NCI-H69 (cell line): ENCODE measurements at places on chromosomes 1 and 21.

- DNase-seq, result no peak
These were observed 17.1 kb upstream of the IVNS1ABP start for GRCh38 chr1:185334182-185334581.

- no peak for DNase-seq
These were observed 9.5 kb downstream of the PALMD start for GRCh38 chr1:99655376-99655775.

DNA sequence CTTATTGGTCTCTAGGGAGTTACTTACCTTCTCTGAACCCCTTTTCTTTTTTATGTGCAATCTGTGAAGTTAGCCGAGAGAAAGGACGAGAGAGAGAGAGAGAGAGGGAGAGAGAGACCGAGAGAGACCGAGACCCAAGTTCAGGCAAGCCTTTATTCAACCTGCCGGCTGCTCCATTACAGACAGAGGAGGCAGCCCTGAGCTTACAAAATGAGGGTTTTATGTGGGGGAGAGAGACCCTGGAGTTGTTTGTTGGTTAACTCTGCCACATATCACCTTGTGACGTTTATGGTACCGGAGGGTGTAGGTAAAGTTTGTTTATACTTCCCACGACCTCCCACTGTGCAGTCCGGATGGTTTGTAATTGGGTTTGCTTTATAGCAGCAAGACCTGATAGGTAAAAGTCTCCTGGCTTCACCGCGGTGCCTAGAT is 1.5 kb upstream of the MCOLN3 start:
- DNase-seq, result peak; percentile 19

DNA sequence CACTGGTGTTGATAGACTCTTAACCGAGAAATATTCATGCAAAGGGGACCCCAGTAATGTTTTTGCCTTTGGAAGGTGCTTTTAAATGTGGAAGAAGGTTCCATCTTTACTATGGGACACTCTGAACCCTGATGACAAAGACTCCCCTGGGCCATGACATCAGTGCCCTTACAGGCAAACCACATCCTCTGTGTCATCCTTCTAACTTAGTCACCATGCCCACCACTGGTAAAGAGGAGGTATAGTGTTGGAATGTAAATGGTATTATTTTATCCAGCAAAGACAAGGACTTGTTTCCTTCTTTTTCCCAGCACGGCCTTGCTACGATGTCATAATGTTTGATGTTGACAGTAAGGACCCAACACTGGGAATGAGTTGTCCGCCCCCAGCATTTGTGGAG is 12.6 kb downstream of the METTL13 start:
- no peak for DNase-seq

- peak; percentile 98 for DNase-seq
These were observed at the start of gene MTARC1 for GRCh38 chr1:220786337-220787068. Gene MTARC1 (plus strand): TSS chr1:220786913. CDS start chr1:220786945, 32 bp downstream.

- DNase-seq, result no peak
These were observed 417.1 kb downstream of the SETD4 start for GRCh38 chr21:35643176-35643575.

GRCh38 chr1:39081271-39082009 is 55.3 kb downstream of the NDUFS5 start:
- DNase-seq, result peak; percentile 37

GRCh38 chr1:231929311-231929710 is 302.7 kb downstream of the DISC1 start:
- peak; percentile 26 for DNase-seq

DNA sequence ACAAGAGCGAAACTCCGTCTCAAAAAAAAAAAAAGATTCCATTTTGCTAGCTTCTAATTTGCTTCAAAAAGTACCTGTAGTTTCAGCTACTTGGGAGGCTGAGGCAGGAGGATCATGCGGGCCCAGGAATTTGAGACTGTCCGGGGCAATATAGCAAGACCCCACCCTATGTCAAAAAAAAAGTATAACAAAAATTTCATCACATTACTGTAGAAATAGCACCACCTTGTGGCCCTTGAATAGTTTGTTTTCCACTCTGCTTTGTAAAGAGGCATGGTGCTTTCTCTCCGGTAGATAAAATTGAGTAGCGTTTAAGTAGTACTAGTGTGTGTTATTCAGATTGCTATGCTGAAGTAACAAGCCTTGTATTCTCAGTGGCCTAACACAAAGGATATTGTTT is 18.2 kb upstream of the MSTO1 start:
- peak; percentile 80 for DNase-seq

DNA sequence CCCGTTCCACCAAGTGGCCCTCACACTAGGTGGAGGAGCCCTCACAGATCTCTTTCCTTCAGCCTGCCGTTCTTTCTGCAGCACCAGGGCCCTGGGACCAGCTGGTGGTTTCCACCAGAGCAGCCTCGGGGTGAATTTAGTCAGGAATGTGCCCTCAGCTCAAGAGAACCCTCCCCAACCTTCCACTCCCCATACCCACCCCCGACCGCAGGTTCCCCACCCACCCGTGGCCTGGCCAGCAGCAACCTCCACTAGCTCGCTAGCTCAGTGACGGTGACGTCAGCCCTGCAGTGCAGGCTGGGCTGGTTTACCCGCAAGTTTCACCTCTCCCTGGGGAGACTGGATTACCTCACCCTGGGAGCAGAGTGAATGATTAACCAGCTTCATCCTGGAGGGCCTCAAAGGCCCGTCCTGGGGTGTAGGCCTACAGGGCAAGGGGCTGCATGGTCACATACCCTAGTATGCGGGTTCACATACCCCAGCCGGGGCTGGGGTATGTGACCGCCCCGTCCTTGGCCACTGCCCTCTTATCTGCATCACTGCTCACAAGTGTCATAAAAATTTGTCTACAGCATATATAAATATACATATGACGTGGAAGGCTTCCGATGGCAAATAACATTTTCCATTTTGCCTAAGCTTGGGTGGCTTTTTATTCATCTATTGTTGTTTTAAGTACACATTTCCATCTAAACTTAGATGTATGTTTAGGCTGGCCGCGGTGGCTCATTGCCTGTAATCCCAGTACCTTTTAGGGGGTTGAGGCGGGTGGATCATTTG is 24.5 kb downstream of the ELF3 start:
- DNase-seq, result peak; percentile 89

- DNase-seq, result no peak
These were observed 31.4 kb upstream of the LYST start for GRCh38 chr1:235898126-235898525.

DNA sequence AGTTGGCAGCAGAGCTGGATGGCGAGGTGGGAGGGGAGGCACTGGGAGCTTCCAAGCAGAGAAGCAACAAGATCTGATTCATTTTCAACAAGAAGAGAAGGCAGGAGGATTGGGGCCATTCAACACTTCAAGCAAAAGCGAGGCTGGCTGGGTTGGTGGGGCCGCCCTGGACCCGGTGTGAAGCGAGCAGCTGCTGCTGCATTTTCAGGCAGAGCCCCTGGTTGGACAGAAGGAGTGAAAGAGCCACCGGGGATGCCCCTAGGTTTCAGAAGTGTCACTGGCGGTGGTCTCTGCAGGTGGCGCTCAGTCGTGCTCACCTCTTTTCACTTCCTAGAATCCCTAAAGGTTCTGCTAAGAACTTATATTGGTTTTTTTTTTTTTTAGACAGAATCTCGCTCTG is 18.0 kb downstream of the SLC2A7 start:
- no peak for DNase-seq

DNA sequence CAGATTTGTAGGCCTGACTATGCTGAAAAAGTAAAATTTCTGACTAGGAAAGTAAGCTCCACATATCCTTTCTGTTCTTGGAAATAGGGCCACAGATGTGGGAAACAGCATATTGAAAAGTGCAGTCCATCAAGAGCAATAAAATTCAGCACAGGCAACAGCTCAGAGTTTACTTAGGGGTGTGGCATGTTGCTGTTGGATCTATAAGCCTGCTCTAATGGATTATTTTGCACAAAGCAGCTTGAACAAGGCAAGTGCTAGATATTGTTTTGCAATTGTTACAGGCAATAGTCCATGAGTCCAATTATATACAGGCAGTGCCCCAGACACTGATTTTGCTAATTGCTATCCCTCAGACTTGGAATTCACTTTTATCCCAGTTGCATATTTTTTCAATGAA is 289.8 kb upstream of the SNX7 start:
- peak; percentile 89 for DNase-seq

GRCh38 chr1:211635597-211636205 is 39.7 kb downstream of the NEK2 start:
- no peak for DNase-seq

GRCh38 chr1:228515200-228515834 is 28.1 kb downstream of the RNF187 start:
- peak; percentile 47 for DNase-seq

- no peak for DNase-seq
These were observed 41.6 kb upstream of the TRAPPC10 start for GRCh38 chr21:43970551-43970950.

- peak; percentile 96 for DNase-seq
These were observed 142.8 kb upstream of the COA6 start for GRCh38 chr1:234230414-234230862.

- DNase-seq, result peak; percentile 95
These were observed 9.7 kb downstream of the S100A6 start for GRCh38 chr1:153526132-153526543.

DNA sequence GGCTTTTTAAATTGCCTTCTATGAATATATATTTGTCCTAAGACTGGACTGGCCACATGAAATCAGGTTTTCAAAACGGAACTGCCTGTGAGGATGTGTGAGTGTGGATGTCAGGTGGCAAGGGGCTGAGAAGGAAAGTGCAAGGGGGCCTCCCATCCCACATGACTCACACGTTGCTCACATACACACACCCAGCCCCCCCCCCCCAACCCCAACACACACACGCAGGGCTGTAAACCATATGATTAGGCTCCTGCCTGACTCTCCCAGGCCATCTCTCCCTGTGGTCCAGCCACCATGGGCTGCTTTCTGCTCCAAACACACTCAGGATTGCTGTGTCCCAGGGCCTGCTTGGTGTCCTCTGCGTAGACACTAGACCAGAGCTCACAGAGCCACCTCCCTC is 22.4 kb downstream of the DEGS1 start:
- DNase-seq, result peak; percentile 41

- DNase-seq, result no peak
These were observed 31.7 kb downstream of the TRIM11 start for GRCh38 chr1:228374711-228375577.

DNA sequence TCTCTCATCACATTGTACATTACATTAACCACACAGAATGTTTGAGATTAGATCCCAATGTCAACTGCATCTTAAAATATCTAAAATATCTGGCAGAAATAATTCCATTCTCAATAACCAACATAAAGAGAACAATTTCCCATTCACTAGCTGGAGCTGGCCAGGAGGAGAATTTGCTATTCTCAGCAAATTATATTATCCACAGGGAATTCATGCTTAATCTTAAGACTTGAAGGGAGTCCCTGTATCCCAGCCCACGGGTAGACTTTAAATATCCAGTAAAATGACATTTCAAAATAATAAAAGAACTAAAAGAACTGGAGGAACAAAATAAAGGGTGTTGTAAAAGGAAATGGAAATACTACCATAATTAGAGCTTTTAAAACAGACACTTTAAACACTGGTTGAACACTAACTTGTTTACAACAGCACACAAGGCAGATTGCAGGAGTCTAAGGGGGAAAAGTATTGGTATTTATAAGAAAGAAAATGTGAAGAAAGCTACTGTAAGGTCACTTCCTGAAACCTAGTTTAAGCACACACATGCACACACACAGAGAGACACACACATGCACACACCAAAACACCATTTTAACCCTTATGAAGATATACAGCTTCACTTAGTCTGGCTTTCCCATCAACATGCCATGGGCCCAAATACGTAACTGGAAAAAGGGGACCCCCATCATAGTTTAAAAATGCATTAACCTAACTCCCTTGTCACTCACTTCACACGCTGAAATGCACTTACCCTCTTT is 107.0 kb downstream of the PTPN14 start:
- DNase-seq, result no peak

DNA sequence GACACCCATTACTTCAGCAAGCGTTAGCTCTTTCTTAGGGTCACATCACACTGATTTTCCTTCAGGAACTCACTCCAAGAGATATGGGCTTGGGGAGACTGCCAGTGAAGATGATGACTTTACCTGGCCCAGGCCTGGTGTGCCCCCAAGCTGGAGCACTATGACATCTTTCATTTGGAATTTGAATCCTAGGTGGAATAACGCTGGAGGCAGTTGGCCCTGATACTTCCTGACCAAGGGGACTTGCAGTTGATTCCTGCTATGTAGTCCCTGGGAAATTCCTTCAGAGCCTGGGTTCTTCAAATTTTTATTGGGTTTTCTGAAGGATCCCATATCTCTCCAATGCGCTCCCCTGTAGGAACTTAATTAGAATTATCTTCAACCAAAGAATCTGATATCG is 114.9 kb upstream of the GUCA2B start:
- no peak for DNase-seq

DNA sequence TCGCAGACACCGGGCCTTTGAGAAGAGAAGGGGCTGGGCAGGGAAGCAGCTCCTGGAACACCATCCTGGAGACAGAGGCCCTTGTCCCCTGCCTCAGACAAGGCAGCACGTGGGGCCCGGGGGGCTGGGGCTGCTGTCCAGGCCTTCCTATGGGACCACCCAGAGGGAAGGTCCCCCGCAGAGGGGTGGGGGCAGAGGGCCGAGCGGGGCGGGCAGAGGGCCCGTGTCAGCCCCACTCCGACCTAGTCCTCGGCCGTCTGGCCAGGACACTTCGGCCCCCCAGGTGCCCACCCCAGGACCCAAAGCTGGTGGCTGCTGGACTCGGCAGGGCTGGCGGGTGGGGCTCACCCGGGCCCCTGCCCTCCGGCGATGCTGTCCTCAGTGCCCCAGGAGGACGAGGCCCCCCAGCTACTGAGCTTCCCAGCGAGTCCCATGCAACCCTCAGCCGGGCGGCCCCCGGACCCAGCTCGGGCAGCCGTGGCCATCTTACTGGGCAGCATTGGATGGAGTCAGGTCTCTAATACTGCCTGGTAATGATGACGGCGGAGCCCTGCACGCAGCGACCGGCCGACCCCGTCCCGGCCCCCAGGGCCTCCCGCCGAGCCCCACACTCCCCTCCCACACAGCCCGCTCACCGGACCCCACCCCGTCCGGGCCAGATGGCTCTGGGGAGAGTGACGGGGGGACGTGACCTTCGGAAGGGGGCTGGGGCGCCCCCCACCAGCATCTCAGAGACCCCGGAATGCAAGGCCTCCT is 6.9 kb upstream of the TTLL10 start:
- DNase-seq, result no peak
